ENCODE measurements at places on chromosomes 13 and 19.

- DNase-seq = no peak
Measured at GRCh38 chr19:49502866-49503581, 6.8 kb downstream of the RPS11 start.

GRCh38 chr19:1469255-1470054, 9.6 kb downstream of the C19orf25 start:
- no peak for DNase-seq

DNA sequence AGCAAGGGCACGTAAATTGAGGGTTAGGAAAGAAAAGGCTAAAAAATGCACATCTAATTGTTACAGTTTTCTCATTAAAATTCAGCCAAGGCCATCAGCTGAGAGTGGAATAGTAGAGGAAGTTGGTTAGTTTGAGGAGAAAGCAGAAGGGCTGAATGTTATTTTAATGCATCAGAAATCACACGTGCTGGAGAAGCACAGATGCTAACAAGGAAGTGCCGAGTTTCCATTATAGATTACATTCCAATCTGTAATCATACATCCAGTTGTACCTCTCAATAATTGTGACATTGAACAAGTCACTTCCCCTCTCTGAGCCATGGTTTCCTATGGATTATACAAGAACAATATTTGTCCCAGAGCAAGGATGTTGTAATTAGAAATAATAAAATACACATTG, 25.1 kb downstream of the FPR3 start:
- no peak for DNase-seq

DNA sequence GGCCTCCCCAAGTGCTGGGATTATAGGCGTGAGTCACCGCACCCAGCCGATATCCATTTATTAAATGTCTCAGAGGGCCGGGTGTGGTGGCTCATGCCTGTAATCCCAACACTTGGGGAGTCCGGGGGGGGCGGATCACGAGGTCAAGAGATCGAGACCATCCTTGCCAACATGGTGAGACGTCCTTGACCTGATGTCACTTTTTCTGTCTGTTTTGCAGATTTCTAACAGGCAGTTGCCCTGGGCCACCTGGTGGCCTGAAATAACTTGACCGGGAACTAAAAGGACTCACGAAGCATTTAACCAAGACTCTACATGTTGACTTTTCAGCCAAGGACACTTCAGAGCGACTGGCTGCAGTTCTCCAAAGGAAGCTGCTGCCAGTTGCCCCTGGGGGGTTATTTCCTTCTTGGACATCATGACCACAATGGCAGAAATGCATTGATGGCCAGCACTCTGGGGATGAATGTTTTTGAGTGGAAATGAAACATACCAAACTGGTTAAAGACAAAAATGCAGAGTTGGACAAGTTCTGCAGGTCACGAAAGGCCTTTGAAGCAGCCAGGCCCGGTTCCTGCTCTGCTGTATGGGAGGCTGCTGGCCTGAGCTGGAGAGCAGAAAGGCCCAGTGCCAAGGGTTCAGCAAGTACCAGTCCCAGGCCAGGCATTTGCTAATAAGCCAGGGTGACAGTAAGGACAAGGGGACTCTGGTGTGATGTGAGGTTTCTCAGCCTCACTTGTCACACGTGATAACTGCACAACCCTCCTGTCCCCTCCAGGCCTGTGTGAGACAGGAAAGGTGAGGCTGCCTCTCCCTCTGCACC, 8.3 kb downstream of the ZNF837 start:
- DNase-seq = no peak

DNA sequence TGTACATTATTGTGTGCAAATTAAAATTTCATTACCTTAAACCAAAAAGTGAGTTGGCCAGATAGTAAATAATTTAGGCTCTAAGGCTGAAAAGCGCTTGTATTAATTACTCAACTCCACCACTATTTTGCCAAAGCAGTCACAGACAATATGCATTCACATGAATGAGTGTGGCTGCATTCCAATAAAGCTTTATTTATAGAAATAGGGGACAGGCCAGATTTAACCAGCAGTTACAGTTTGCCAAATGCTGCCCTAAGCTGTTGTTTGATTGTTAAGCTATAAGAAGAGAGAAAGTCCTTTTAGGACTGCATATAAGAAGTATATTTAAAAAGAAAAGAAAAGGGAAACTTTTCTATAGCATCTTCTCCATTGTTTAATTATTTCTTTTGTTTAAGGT, 342.6 kb downstream of the ITGBL1 start:
- no peak for DNase-seq

Measured in stimulated activated CD4-positive, alpha-beta T cell treated with anti-CD3 and anti-CD28 coated beads, Interleukin-2, amount 100 ng/mL, for 48 hours (primary cell).